ENCODE measurements at places on chromosomes 3 and 15. TPM values are rescaled to one million over a fixed set of nuclear protein-coding genes. Genes with fewer than 3 reads are reported as not detected.

DNA sequence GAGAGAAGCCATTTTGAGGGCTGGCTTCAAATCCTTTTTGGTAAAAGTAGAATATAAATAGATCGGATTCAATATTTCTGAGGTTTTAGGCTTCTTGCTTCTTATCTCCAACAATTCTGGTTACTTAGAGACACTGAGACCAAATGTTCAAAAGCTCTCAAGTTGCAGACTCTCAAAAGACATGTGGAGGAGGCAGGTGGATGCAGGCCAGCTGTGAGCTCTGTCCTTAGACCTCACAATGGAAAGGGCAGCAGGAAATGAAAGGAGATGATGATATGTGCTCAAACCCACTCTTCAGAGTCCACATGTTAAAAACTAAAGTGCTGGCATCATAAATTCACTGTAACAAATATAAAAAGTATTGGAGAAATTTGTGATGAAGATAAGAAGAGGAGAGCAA is 424.9 kb upstream of the ALCAM start:
- no peak overlapping the region for H3K4me3 ChIP-seq
- no peaks in the 10 kb centered on the region for H3K36me3 ChIP-seq
- no peak for DNase-seq
- peaks cover 1% of the 10 kb centered on the region for H3K27me3 ChIP-seq

DNA sequence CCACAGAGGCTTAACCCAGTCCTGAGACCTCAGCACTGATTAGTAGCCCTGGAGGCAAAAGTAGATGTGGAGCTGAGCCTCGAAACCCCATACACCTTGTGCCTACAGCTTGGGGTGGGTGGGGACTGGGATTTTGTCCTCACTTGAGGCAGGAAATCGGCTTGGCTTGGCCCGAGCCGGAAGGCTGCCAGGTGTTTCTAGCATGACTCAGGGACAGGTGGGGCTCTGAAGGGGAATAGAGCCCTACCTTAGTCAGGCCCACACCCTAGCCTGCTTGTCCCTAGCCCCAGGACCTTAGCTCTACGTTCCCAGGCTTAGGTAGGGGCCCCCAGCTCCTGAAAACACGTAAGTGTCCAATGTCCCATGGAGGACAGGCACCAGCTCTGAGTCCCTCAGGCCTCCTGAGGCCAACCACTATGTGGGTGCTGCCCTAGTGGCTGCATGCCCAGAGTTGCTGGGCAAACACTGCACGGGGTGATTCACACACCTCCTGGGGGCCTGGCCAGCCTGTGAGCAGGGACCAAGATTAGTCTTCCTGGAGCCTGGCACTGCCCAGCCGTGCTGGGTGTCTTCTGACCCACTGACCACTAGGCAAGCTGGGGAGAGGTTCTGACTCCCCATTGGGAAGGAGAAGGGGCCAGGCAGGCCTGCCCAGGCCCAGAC is 3.1 kb downstream of the MST1R start:
- H3K27ac ChIP-seq = no peak overlapping the region
- H3K36me3 ChIP-seq = no peaks in the 10 kb centered on the region
- no peak for DNase-seq
- no peaks in the 10 kb centered on the region for H3K27me3 ChIP-seq
- H3K4me3 ChIP-seq = no peak overlapping the region
- peaks cover 11% of the 10 kb centered on the region for H3K4me1 ChIP-seq

DNA sequence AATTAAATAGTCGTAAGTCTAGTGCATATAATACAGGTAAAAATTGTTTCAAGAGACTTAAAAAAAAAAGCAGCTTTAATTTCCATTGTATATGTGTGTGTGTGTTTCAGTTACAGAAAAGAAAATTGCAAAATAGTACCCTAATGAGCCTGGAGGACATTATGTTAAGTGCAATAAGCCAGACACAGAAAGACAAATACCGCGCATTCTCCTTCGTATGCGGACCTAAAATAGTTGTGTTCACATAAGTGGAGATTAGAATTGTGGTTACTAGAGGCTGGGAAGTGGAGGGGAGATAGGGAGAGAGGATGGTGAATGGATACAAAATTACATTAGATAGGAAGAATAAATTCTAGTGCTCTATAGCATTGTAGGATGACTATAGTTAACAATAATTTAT is 3.6 kb downstream of the MESD start:
- H3K4me3 ChIP-seq = no peak overlapping the region
- no peak overlapping the region for H3K27ac ChIP-seq
- no peaks in the 10 kb centered on the region for H3K27me3 ChIP-seq
- H3K4me1 ChIP-seq = peaks cover 61% of the 10 kb centered on the region
- DNase-seq = no peak
- peaks cover 23% of the 10 kb centered on the region for H3K36me3 ChIP-seq

DNA sequence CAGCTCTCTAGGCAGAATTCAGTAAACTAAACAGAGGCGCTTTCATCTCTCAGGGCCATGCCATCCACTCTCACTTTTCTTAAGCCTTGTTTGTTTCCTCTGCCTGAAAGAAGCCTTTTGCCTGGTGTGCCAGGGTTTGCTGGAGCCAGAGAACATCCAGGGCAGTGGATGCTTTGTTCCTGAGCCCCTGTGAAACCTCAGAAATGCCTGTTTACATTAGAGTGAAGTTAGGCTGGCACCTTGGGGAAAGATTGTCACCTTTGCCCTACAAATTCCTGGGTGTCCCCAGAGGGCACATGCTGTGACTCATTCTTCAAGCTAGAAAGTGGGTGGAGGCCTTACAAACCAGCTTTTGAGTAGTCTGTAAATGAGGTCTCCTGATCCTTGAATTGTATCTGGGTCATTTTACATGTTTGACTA is 10.7 kb upstream of the TRAK1 start:
- DNase-seq = peak; percentile 51
- peaks cover 5% of the 10 kb centered on the region for H3K36me3 ChIP-seq
- no peak overlapping the region for H3K4me3 ChIP-seq
- no peaks in the 10 kb centered on the region for H3K27me3 ChIP-seq

DNA sequence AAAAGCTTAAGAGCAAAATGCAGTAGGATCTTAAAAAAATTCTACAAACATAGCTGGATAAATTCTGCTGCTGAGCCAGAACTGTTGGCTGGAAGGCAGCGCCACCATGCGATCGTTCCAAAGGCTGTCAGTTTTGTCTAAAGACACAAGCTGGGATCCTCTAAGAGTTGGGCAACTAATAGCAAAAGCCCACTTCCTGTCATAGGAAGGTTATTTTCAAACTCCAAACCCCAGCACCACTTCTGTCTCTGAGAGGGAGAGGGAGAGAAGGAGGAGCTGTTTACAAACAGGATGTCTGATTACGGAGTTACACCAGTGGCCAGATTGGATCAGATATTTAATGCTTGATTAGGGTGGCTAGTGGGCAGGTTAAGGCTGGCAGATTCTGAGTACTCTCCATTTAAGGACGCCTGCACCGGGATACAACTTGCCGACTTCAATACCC is 44.0 kb downstream of the EIF4E3 start:
- peaks cover 8% of the 10 kb centered on the region for H3K4me1 ChIP-seq
- H3K27ac ChIP-seq = no peak overlapping the region

DNA sequence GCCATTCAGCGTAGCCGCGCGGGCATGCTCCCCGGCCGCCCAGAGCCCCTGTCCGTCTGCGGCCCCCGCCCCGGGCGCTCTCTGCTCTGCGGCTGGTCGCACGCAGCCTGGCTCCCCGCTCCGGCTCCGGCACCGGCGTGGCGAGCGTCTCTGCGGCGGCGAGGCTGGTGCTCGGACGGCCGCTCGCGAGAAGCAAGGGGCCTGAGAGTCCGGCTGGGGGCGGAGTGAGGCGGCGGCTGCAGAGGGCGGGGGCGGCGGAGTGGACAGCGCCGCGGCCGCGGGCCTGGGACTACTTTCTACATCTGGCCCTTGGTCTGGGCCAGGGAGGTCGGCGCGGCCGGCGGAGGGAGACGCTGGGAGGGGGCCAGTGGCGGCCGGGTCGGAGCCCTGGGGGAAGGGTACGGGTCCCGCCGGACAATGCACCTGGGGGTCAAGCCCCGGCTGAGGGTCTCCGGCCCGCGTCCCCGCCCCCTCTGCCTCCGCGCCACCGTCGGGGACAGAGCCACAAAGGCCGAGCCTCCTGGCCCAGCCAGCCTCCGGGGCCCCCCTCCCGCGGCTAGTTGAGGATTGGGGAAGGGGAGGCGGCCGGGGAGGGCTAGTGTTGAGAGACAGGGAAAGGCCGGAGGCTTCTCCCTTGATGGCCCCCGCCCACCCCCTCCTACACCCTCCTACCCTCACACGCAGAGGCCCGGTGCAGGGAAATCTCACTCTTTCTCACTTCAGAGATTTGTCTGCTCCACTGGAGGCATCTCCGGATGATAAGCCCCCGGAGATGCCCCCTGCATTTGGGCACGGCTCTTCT is at the start of gene PRTG:
Gene PRTG, minus strand, starts transcription at position 226 of the 802 bp plus-strand sequence. Its CDS starts 221 bp downstream, at position 5.
- H3K27me3 ChIP-seq = peaks cover 29% of the 10 kb centered on the region
- no peak within 1 kb of the TSS for H3K27ac ChIP-seq
- DNase-seq = no peak
- no peaks in the 10 kb centered on the region for H3K4me1 ChIP-seq
- no peaks in the 10 kb centered on the region for H3K36me3 ChIP-seq

- no peaks in the 10 kb centered on the region for H3K4me1 ChIP-seq
- H3K4me3 ChIP-seq = no peak overlapping the region
- H3K36me3 ChIP-seq = no peaks in the 10 kb centered on the region
- H3K27ac ChIP-seq = no peak overlapping the region
- H3K27me3 ChIP-seq = no peaks in the 10 kb centered on the region
Measured at GRCh38 chr3:55423782-55424181, 63.3 kb downstream of the WNT5A start.

- no peak overlapping the region for H3K4me3 ChIP-seq
- no peak for DNase-seq
- H3K27ac ChIP-seq = no peak overlapping the region
- peaks cover 4% of the 10 kb centered on the region for H3K4me1 ChIP-seq
- no peaks in the 10 kb centered on the region for H3K36me3 ChIP-seq
Measured at GRCh38 chr3:32871273-32871672, 53.5 kb downstream of the TRIM71 start.

GRCh38 chr15:87910301-87910700 is 346.2 kb downstream of the NTRK3 start:
- peaks cover 1% of the 10 kb centered on the region for H3K27me3 ChIP-seq
- H3K4me3 ChIP-seq = no peak overlapping the region
- no peak overlapping the region for H3K27ac ChIP-seq
- no peak for DNase-seq
- no peaks in the 10 kb centered on the region for H3K4me1 ChIP-seq
- H3K36me3 ChIP-seq = no peaks in the 10 kb centered on the region

DNA sequence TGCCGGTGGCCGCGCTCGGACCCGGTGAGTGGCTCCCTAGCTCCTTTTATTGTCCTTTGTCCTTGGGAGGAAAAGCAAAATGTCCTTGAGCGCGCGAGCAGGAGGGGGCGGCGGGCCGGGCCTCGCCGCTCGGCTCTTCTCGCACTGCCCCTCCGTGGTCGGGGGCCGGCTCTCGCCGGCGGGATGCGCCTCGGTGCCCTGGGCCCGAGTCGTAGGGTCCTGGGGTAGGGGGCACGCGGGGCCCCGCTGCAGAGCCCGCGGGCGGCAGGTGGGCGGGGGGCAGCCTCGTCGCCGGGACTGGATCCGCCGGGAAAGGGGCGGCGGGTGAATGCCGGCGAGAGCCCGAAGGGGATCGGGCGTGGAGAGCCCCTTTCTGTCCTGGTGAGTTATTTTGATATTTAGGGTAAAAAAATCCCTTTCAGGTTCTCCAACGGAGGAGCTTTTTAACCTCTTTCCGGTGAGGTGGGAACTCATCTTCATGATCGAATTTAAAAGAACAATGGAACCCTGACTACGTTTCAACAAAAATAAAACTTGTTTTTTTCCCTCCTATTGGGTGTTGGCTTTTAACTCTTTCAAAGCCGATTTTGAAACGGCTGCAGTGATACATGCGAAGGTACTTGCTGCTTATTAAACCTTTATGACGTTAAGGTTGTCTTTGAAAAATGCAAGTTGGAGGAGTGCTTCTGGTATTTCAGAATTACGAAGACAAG is 16.8 kb upstream of the CHD2 start:
- H3K36me3 ChIP-seq = peaks cover 48% of the 10 kb centered on the region
- H3K4me3 ChIP-seq = peak overlapping the region; percentile 98
- no peaks in the 10 kb centered on the region for H3K27me3 ChIP-seq
- DNase-seq = peak; percentile 43
- H3K27ac ChIP-seq = peak overlapping the region; percentile 99

DNA sequence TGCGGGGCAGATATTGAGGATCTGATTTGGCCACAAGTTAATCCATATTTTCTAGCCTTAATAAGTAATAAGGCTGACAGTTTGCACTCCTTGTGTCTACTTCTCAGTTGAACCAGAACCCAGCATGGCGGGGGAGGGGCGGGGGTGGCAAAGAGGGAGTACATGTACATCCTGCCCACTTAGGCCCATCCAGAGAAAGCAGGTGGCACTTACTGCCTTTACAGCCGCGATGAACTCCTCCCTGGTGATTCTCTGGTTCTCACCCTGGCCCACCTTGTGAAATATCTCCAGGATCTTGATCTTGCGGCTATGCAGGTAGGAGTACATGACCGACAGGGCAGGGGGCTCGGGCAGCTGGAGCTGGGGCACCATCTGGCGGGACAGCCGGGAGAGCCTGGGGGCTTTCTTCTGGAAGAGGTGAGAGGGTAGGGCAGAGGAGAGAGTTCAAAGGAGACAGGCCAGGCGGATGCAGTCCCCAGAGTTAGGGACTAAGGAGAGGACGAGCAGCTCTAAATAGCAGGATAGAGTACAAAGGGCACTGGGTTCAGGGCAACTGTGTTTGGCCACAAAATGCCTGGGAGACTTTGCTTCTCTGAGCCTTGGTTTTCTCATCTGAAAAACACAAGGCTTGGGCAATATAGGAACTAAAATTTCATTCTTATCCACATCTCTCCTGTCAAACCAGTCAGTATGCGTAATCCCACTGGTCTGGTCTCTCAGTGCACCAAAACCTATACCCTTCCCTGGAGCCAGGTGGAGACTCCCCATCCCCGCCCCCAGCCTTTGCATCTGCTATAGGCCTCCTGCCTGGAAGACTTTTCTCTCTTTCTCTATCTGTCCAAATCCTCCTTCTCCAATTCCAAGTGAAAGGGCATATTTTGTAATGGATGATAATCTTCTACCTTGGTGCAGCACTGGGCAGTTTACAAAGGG is 10.1 kb downstream of the EFCAB12 start:
- no peak overlapping the region for H3K4me3 ChIP-seq
- no peaks in the 10 kb centered on the region for H3K36me3 ChIP-seq
- H3K4me1 ChIP-seq = no peaks in the 10 kb centered on the region
- DNase-seq = no peak
- H3K27ac ChIP-seq = no peak overlapping the region

DNA sequence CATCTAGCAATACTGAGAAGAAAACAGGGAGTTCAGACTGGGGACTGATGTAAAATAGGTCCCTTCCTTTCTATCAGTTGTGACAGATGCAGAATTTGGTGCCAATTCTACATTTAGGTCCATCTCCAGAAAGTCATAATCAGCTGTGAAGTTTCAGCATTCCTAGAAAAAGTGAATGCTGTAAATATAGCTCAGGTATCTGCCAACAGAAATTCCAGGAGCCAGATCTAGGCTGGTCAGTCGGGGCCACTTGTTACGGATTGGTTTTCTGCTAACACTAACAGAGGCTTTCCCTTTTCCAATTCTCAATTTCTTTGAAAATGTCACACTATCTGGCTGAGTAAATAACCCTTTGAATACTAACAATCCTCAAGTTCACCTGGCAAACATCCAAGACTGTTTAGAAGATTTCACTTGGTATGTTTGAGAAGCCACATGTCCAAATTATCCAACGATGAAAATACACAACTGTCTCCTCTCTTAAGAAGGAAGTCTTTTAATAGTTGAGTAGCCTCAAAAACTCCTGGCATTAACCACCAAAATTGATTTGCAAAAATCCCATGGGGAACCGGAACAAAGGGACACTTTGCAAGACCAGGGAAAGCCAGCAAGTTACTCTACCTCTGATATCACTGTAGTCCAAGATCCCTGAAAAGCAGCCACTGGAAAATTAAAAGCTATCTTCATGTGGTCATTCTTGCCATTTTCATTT is 222.3 kb downstream of the ZMAT3 start:
- no peak overlapping the region for H3K4me3 ChIP-seq
- no peaks in the 10 kb centered on the region for H3K4me1 ChIP-seq
- H3K36me3 ChIP-seq = no peaks in the 10 kb centered on the region
- H3K27me3 ChIP-seq = no peaks in the 10 kb centered on the region
- H3K27ac ChIP-seq = no peak overlapping the region
- no peak for DNase-seq

Gene DPPA4
- total RNA-seq = not detected

Gene KCNH8
- not detected for total RNA-seq
